Stimulated activated CD8-positive, alpha-beta memory T cell treated with anti-CD3 and anti-CD28 coated beads, Interleukin-7, amount 100 ng/mL, for 48 hours (primary cell): ENCODE measurements at places on chromosomes 4 and X.

DNA sequence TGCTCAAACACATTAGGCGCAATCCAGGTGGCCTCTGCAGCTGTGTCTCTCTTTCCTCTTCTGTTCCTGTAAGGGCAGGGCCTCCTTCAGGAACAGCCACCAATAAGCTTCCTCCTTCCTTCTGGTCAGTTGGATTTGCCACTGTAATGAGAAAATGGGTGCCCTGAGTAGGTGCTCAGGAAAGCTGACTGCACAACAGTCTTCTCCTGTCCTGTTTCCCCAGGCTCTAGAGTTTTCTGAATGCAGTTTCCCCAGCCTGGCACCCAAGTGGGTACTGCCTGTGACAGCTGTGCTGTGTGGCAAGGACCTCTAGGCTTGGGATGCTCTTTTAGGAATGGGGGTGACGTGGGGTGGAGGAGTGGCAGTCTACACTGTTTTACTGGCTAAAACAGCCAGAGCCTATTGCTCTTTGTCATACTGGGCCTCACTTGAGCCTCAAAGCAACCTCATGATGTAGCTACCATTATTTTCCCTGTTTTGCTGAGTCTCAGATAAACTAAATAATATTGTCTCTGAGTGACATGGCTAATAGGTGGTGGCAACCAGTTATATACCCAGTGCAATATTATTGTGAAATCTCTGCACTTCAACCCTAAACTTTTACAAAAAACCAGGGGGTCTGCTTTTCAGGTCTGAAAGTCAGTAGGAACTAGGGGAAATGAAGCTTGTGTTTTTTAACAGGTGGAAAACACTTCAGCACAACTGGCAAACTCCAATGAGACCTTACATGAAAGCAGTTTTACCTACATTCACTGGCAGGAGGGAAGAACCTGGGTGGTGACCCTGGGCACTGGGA lies 1.2 kb downstream of the CXCL2 start:
- no peak for DNase-seq

- no peak for DNase-seq
These were observed 5.3 kb downstream of the RS1 start for GRCh38 chrX:18666614-18667013.

DNA sequence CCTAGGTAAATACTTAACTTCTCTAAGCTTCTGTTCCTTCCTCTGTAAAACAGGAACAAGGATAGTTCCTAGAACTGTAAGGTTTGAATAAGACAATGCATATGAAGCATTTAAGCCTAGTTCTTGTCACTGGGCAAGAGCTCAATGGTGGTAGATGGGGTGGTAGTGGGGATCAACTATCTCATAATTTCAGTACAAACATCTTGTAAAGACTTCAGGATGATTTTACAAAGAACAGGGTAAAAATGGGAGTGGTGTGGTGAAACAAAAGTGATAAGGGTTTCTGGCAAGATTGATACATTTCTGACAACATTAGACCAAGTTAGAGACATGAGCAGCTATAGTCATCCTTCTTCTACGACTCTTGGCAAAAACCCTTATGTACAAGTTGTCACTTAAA lies 137.8 kb downstream of the SCFD2 start:
- DNase-seq = no peak

DNA sequence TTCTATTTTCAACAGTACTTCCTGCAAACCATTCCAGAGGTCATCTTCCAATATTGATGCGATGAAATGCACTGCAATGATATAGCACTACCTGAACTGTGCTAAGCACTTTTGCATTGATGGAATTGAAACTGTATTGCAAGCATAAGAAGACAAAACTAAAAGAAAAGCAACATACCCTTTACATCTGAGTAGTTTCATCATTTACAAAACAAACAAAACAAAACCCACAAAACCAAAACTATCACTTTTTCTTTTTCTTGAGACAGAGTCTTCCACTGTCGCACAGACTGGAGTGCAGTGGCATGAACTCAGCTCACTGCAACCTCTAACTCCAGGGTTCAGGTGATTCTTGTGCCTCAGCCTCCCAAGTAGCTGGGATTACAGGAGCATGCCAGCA lies 120.1 kb upstream of the NAP1L5 start:
- no peak for DNase-seq

DNA sequence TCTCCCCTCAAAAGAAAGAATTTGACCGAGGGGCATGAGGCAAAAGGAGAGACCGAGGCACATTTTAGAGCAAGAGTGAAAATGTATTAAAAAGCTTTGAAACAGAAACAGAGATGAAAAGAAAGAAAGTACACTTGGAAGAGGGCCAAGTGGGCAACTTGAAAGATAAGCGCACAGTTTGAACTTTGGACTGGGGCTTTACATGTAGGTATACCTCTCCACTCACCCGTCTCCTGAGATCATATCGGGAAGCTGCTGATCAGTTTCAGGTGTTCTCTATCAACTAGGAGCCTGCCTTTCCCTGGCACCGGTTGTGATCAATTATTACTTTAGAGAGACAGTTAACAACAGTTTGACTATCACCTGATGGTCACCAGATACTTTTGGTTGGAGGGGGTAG lies 2666.5 kb downstream of the ARAP2 start:
- no peak for DNase-seq

DNA sequence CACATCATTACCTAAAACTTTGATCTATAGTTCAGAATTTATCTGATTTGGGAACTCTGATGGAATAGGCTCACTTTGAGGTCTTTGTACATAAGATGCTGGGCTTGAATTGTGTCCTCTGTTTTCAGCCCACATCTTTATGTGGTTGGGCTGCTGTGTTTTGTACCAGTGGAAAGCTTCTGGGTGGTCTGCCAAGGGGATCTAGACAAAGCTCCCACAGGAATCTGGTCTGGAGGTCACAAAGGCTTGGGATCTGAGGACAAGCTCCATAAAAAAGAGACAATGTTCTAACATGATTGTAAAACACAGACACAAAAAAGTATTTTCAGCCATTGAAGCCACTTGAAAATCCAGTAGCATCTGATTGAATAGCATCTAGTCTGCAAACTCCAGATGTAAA lies 393.5 kb upstream of the PITX2 start:
- DNase-seq = no peak

GRCh38 chr4:87650938-87651337 lies 858 bp downstream of the DMP1 start:
- no peak for DNase-seq

DNA sequence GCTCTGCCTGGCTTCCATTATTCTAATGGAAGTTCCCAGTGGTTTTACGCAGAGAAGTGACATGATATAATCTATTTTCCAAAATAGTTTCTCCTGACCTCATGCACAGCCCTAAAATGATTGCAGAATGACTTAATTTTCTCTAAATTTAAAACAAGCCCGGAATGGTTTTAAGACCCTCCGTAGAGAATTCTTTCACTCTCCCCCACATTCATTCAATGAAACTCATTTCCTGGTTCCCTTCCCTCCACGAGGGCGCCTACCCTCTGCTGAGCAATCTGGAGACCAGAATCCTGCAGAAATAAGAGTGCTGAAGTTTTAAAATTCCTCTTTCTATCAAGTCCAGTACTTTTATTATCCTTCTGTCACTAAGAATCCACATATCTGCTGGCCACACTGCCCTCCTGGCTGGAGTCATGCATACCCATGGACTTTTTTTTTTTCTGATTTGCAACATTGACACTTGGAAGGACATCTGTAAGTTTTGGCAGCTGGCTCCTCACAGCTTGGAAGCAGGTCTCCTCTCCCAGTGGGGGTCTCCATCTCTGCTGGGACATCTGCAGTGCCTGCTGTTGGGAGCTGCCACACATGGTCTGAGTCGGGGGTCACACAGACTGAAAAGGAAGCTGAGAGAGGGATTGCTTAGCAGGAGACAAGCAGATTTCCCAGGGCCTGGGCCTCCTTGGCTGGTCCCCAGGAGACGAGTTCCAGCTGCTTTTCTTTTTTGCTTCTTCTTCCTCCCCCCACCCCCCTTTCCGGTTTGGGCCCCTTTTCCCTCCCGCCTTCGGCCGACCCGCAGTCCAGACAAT lies 86.1 kb downstream of the SOWAHB start:
- no peak for DNase-seq

DNA sequence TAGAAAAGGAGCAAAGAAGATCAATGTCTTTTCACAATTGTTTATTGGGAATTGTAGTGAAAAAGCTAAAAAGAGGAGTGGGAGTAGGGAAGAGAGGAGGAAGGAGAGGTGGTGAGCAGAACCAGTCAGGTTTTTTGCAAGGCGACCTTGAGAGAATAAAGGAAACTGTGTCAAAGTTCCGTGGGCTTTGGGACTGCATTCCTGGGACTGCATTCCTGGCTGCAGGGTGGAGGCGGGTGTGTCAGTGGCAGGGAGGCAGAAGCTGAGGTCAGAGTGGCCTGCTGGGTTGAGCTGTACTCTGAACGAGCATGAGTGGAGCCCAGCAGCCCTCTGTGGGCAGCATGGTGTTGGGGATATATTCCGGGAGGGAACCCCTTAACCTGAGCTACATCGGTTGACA lies 66.8 kb upstream of the UCP1 start:
- no peak for DNase-seq

- no peak for DNase-seq
These were observed 422.6 kb upstream of the DIPK2B start for GRCh38 chrX:45623266-45623665.

DNA sequence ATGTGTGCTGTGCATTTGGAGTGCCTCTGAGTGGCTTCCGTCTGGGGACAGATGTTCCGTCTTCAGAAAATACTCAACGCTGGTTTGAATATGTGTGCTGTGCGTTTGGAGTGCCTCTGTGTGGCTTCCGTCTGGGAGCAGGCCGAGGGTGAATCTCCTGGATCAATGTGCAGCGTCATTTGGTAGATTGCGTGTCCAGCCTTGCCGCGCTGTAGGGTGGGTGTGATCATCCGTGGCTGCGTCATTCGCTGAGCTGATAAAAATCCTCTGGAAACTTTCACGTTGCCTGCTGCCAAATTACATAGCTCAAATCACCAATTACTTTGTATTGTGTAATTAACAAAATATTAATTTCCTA lies 12.1 kb downstream of the UVSSA start:
- DNase-seq = no peak

DNA sequence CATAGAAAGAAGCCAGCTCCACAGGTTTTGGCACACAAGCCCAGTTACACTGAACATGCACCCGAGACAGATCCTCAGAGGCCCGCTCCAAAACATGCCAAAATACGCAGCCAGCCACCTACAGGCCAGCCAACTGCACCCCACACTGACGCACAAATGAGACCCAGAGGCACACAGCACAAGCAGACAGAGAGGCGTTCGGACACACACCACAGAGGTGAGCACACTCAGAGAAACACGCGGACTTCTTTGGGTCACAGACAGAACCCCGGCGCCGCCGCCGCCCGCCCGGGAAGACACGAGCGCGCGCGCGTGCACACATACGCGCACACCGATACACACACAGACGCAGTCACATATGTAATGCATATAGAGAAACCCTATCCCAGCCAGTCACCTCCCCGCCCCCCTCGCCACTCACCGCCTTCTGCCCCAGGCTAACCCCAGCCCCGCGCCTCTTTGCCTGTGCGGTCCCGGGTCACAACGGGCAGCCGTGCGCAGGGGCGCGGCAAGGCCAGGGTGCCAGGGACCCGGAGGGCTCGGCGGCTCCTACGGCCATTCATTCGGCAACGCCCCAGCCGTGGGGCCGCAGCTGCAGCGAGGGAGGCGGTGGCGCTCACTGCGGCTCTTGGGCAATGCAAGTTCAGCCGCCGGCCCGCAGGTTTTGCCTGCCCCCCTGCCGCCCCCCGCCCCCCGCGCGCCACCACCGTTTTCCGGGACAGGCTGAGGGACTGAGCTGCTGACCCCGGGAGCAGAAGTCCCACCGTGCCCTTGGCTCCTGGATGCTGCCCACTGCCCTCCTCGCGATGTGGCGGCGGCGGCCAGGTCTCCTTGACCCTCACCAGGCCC lies 553 bp downstream of the SEPTIN6 start:
- no peak for DNase-seq

DNA sequence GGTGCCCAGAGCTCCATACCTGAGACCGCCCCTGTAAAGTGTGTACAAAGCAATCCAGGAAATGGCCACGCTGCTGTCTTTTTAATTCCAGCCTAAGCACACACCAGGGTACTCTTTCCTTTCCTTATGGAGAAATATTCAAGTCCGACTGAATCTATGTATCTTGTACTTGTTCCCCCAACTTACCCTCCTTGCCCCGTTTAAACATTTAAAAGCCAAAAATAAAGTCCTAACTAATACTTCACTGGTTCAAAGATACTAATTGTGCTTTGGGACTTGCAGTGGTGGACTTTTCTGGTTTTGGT lies 731 bp upstream of the AMMECR1 start:
- no peak for DNase-seq

GRCh38 chrX:96989830-96990571 lies 106.3 kb downstream of the RPA4 start:
- no peak for DNase-seq

DNA sequence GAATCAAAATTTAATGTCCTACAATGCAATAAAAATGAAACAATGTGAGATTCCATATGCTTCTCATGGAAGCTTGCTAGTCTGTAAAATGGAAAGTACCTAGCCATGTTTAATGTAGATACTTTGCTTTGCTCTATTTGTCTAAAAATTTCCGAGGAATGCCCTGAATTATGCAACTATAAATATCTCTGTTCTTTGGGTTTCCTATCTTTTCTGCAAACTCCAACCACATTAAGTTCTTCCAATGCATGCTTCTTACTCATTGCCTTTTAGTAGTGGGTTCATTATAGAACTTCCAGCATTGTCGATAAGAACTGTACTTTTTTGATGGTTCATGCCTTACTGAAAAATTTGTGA lies 178.3 kb downstream of the RASL11B start:
- no peak for DNase-seq

DNA sequence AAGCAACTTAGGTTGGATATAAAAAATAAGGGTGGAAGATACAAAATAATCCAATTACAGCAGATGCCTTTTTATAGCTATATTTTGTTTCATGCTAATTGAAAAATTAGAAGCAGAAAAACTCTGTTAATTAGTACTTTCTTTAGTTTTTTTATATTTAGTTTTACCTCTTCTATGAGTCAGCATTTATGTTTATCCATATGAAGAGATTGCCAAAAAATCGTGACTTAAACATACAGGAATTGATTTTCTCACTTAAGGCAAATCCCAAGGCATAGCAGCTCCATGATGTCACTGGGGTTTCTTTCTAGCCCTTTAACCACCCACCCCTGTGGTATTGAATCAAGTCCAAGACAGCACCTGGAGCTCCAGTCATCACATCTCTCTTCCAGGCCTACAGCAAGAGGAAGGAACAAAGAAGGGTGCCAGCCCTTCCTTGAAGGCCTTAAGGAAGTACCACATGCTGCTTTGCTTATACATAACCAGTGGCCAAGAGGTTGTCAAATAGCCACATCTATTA lies 365.8 kb upstream of the TENM3 start:
- no peak for DNase-seq

GRCh38 chr4:100632163-100632562 lies 114.3 kb upstream of the EMCN start:
- DNase-seq = no peak
